GM20000 (cell line): ENCODE measurements at places on chromosomes 5 and 9.

- no peak for DNase-seq
These were observed 342.2 kb upstream of the RFX3 start for GRCh38 chr9:3868012-3868411.

DNA sequence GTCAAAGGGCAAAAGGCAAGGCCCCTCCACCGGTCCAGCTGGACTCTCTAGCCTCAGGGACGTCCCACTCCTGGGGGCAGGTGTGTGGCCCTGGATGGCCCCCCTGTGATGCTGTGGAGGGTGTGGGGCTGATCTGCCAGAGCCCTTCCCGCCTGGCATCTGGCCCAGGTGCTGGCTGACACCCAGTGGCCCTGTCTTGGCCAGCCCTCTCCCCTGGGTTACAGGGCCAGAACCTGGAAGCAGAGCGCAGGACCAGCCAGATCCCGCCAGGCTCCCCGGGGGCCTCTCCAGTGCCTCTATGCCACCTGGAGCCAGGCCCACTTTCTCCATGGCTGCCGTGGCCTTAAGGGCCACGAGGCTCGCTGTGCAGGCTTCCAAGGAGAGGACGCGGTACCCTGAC lies 22.9 kb upstream of the SPATA31E1 start:
- DNase-seq: no peak

DNA sequence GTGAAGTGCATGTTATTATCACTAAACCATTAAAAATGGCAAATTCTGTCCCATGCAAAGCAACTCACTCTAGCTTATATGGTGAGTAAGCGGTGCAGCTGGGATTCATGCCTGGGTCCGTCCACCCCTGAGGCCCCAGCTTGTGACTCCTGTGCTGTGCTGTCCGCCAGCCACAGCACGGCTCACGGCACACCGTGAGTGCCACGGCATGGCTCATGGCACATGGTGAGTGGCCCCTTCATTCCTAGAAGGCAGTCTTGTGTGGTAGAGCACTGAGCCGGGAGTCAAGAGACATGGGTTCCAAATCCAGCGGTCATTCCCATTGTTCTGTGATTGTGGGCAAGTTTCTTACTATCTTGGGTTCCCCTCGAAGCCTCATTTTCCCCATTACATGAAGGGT lies 18.8 kb downstream of the RGS3 start:
- DNase-seq: no peak

DNA sequence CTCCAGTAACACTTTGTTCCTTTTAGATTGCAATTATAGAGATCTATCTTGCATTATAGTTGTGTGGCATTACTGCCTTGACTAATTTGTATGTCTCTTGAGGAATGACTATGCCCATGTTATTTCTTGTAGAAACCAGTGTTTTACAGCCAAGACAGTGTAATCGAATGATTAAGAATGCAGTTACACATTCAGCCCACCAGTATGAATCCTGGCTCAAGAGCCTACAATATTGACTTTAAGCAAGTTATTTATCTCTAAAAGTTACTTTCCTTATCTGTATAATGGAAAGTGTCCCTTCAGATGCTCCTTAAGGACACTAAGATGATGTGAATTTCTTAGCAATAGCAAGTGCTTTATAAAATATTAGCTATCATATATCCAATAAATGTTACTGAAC lies 9.7 kb upstream of the SNX24 start:
- DNase-seq: no peak

DNA sequence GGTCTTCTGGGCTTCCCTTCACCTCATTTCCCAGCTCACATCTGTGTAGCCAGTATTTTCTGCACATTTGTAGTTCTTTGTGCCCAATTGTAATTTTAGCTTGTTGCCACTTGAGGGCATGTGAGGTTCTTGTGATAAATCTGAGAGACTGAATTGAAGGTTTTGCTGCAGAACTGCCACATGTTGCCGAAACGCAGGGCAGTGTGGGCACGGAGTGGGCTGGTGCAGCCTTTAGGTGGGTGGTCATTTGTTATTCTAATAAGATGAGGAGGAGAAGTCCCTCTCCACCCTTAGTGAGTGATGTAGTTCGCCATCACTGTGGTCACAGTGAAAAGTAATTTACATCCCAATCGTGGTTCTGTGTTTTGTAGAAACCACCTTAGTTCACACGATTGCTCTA lies 21.2 kb downstream of the OTULIN start:
- peak; percentile 55 for DNase-seq

DNA sequence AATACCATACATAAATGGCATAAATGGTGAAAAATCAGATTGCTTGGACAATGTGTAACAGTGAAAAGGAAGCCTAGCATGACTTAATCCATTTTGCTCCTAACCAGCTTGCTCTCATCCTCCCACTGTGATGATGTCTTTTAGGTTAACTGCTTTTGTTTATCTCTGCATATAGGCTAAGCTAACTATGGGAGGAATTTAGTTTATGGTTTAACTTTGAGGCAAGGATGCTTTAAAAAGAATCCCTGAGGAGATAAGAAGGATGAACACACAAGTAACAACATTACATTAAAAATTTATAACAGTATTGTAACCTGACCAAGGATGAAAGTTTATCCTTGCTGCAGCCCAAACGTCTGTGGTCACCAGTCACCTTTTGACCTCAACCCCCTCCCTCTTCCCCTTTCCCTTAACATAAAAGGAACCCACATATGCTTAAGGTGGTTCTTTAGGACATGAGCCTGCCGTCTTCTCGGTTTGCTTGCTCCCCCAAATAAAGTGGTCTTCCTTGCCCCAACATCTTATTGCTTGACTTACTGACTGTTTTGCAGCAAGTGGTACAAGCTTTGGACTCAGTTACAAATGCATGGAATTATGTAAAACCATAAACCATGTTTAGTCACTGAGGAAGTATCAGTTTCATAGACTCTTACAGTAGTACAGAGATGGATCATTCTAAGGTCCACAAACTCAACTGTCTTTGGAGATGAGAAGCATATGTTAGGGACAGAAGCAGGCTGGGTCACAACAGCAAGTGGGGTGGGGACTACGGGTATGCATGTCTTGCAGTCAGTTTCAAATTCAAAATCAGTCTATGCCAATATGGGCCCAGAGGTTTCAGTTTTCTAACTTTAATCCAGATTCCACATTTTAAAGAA lies 31.3 kb downstream of the AGXT2 start:
- no peak for DNase-seq

DNA sequence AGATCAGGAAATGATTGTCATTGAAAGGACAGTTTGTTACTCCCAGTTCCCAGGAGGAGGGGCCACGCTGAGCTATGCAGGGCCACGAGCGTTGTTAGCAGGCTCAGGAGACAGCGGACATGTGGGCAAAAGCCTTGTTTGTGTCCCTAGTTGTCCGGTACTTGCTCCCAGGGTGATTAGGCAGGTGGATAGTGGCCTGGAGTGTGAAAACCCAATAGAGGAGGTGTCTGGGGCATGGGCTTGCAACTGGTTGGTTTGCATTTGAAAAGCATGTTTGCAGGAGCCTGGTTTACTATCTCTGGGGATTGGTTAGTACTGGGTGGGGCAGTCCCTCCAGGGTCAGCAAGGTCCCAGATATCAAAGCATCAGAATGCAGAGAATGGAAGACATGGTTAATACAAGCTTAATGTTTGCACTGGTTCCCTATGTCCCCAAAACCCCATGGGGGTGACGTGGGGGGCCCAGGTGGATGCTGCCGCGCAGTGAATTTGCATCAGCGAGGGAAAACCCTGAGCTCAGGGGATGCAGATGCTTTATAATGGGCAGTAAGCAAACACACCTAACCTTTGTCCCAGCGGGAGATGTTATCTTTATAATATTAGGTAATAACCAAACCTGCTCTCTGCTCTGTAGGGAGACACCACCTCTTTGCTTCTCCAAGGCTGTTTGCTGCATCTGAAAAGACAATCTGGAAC lies 39.7 kb downstream of the ROPN1L start:
- DNase-seq: no peak

- DNase-seq: no peak
These were observed 6.5 kb downstream of the RPS6 start for GRCh38 chr9:19373527-19373926.

DNA sequence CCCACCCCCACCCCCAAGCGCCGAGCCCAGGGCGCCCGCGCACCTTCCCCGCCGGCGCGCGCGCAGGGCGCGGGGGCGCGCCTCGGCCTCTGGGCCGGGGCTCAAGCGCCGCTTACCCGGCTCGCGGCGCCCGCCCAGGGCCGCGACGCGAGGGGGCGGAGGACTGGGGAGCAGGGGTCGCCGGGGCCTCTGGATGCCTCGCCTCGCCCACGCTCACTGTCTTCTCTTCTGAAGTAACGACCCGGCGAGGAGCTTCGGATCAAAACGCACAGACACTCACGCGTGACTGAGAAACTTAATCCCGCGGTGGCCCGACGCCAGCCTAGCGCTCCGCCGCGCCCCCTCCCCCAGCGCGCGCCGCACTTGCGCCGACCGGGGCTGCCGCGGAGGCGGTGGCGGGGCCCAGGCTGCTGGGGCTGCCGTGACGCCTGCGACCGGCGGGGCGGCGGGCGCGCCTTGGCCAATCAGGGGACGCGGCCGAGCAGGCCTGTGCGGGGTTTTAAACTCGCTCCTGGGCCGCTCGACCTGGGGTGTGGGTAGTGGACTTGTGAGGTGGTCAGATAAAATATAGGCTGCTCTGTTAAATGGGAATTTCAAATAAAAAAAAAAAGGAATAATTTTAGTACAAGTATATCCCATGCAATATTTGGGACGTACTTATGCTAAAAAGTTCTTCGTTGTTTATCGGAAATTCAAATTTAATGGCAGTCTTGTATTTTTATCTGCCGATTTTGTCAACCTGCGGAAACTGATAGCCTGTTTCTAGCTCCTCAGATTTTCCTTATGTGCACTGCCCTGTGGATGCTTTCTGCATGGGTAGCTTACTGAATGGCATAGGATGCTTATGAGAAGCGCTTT lies at the start of gene MPDZ:
MPDZ (minus strand) TSS at position 409 of the 858 bp plus-strand sequence. CDS start 29,377 bp downstream, outside the sequence.
- DNase-seq: no peak

DNA sequence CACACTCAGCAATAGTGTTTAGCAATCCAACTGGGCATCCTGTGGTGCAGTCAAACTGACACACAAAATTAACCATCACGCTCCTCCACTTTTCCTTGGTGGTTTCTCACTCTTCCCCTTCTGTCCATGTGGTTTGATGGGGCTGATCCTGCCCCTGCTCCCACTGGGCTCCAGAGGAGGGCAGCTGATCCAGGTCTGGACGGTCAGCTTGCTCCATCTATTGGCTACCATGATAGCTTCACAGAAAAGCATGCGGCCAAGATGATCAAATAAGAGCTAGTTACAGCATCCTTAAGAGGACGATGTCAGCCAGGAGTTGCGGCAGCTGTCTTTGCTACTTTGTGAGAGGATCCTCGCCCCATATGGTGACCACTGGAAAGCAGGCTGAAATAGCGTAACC lies 29.6 kb upstream of the RANBP17 start:
- no peak for DNase-seq

DNA sequence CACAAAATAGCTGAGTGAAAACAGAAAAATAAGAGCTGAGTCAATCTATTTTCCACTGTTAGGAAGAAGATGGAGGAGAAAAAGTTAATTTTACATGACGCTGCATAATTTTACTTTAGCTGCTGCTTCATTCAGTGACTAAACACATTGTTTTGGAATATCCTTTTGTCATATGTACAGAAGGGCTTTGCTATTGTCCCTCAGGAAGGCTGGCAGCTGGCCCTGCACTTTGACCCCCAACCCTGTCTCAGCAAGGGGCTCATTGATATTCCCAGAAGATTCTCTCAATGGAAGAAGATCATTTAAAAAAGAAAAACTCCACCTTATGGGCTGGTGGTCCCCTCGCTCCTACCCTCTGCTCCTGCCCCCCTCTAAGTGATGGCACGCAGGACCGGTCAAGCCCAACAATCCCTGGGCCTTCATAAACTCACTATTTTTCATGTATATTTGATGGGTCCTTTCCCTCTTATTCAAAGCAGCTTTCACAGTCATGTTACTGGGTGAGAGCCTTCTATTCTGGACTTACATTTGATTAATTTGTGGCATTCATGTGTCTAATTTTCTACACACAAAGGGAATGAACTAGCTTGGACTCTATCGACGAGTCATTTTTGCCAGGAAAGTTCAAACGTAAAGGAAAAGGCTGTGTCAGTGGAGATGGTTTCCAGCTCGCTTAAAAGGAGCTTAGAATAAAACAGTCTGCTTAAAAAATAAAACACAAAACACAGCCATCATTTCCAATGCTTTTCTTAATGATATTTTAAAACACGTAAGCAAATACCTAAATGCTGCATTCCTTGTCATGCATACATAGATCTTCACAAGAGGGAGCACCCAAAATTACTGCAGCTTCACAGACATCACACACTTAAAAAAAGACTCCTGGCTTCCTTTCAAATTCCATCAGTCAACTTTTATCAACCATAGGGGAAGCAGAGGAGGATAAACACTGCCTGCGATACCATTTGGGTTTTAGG lies 104.7 kb downstream of the EFNA5 start:
- no peak for DNase-seq

GRCh38 chr5:59416451-59416850 lies 477.1 kb downstream of the PDE4D start:
- no peak for DNase-seq

GRCh38 chr5:140228364-140228837 lies 53.4 kb downstream of the CYSTM1 start:
- DNase-seq: no peak

GRCh38 chr5:164578401-164578800 lies 1073.0 kb downstream of the MAT2B start:
- DNase-seq: no peak

- DNase-seq: no peak
These were observed 60.6 kb downstream of the KDM4C start for GRCh38 chr9:6818292-6818922.

DNA sequence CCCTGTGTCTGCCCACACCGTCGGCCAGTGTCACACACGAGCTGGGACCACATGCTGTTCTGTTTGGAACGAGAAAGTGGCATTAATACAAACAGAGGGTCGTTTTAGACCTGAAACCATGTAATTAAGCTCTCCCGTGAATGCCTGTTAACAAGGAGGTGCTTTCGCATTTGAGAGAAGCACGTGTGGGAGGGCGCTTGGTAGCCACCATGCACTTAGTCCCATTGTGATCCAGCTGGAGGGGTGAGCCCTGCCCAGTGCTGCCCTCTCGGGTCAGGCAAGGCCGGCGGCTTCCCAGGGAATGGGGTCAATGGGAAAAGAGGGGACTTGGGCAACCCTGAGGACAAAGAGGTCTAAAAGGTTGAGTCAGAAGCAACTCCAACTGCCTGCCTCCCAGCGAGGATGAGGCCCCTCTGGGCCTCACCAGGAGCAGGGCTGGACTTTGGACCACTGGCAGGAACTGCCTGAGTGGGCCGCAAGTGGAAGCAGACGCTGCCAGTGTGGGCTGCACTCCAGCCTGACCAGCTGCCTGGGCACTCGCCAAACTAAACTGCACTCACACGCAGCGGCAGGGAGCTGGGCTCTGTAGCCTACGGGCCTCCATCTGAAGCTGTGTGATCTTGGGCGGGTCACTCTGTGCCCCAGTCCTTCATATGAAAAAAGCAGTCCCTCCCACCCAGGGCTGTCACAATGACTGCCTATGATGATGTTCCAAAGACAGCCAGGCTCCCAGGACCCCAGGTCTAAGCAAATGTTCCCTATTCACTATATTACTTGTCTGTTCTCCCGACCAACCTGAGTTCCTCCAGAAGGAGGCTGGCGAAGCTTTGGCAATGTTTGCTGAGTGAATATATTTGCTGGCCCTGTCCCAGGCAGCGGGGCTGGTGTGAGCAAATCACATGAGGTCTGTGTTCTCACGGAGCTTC lies 195.7 kb downstream of the CDK5RAP2 start:
- DNase-seq: no peak

- DNase-seq: no peak
These were observed 83.8 kb downstream of the ANKRD31 start for GRCh38 chr5:75152860-75153259.

- DNase-seq: no peak
These were observed 278.0 kb downstream of the NTRK2 start for GRCh38 chr9:84947412-84947972.
